HepG2 (cell line): ENCODE measurements at places on chromosomes 5 and 9. TPM values are rescaled to one million over a fixed set of nuclear protein-coding genes. Genes with fewer than 3 reads are reported as not detected.

- H3K36me3 ChIP-seq, result no peaks in the 10 kb centered on the region
- no peak overlapping the region for H3K4me3 ChIP-seq
- H3K4me1 ChIP-seq, result peaks cover 35% of the 10 kb centered on the region
- H3K27me3 ChIP-seq, result peaks cover 31% of the 10 kb centered on the region
- H3K27ac ChIP-seq, result no peak overlapping the region
Observed at GRCh38 chr9:130924448-130924788, 14.6 kb downstream of the FIBCD1 start.

DNA sequence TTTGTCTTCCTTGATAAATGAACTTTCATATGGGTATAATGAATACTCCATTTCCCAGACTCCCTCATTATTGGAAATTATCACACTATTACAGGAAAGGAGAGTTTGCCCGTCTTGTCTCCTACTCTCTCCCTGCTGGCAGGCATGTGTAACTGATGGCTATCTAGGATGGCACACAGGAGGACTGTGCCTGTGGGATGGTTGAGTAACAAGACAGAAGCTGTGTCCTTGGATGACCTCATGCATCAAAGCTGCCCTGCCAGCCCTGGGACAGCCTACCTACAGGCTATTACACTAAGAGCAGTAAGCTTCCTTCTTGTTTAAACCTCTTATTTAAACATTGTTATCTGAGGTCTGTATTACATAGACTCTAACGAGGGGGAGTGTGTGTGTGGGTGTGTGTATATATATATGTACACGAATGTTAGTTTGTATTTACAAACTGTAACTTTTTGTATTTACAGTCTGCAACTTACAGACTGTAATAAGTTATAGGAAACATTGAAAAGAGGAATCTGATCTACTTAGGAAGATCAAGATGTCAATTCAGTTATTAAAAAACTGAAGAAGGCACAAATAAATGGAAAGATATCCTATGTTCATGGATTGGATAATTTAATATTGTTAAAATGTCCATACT, 247.6 kb upstream of the ACO1 start:
- H3K36me3 ChIP-seq, result no peaks in the 10 kb centered on the region
- H3K27me3 ChIP-seq, result no peaks in the 10 kb centered on the region
- DNase-seq, result peak; percentile 98
- peaks cover 25% of the 10 kb centered on the region for H3K4me1 ChIP-seq
- no peak overlapping the region for H3K27ac ChIP-seq

GRCh38 chr5:15459200-15459599, 40.8 kb upstream of the FBXL7 start:
- no peak overlapping the region for H3K4me3 ChIP-seq
- no peaks in the 10 kb centered on the region for H3K4me1 ChIP-seq
- DNase-seq, result no peak
- H3K36me3 ChIP-seq, result no peaks in the 10 kb centered on the region

- DNase-seq, result no peak
- peaks cover 16% of the 10 kb centered on the region for H3K36me3 ChIP-seq
- H3K27me3 ChIP-seq, result no peaks in the 10 kb centered on the region
- no peak overlapping the region for H3K4me3 ChIP-seq
- H3K27ac ChIP-seq, result no peak overlapping the region
- no peaks in the 10 kb centered on the region for H3K4me1 ChIP-seq
Observed at GRCh38 chr5:10393491-10393890, 40.0 kb downstream of the MARCHF6 start.

- H3K27ac ChIP-seq, result no peak overlapping the region
- no peaks in the 10 kb centered on the region; the same call in 2 of the 3 replicates for H3K27me3 ChIP-seq
- H3K4me3 ChIP-seq, result peak overlapping the region; percentile 58
- peaks cover 24% of the 10 kb centered on the region for H3K36me3 ChIP-seq
- no peak for DNase-seq
- H3K4me1 ChIP-seq, result peaks cover 51% of the 10 kb centered on the region
Observed at GRCh38 chr9:100350188-100350587, 2.6 kb downstream of the TEX10 start.

DNA sequence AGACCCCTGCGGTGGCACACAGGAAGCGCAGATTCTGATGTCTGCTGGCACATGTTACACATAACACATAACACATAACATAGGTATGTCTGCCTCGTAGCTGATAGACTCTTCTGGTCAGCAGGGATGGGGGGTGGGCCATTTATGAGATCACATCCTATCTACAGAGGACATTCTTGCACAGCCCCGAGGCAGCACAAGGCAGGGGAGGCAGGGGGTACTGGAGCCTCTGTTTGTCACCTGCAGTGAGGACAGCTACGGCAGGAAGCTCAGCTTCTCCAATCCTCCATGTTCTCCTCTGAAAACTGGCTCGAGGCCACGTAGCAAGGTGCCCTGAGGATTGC, 16.7 kb upstream of the MED10 start:
- H3K27me3 ChIP-seq, result peaks cover 5% of the 10 kb centered on the region
- no peaks in the 10 kb centered on the region for H3K36me3 ChIP-seq
- DNase-seq, result no peak
- no peak overlapping the region for H3K27ac ChIP-seq
- no peak overlapping the region for H3K4me3 ChIP-seq

DNA sequence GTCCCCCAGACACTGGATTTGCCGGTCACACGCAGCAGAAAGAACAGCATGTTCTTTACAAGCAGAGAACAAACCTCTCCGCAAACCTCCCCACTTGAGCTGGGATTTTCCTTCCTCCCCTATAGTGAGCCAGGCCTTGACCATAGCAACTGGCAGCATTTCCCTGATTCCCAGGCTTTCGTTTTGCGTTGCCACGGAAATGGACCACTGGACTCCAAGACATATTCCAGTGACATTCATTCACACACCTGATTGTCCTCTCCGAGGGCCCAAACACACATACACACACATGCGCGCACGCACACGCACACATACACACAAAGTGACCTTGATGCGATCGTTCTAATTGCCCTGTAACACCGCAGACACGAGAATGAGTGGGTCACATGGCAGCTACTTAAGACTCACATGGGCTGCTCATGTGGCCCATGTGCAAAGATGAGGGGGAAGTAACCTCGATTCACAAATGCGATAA, 80.9 kb upstream of the CPEB4 start:
- H3K27me3 ChIP-seq, result no peaks in the 10 kb centered on the region
- H3K4me3 ChIP-seq, result no peak overlapping the region
- H3K36me3 ChIP-seq, result no peaks in the 10 kb centered on the region
- H3K4me1 ChIP-seq, result peaks cover 54% of the 10 kb centered on the region

- H3K27ac ChIP-seq, result no peak overlapping the region
- H3K4me1 ChIP-seq, result peaks cover 18% of the 10 kb centered on the region
- peak; percentile 3 for DNase-seq
- H3K36me3 ChIP-seq, result no peaks in the 10 kb centered on the region
- no peaks in the 10 kb centered on the region for H3K27me3 ChIP-seq
Observed at GRCh38 chr5:158456756-158457155, 597.8 kb upstream of the CLINT1 start.

DNA sequence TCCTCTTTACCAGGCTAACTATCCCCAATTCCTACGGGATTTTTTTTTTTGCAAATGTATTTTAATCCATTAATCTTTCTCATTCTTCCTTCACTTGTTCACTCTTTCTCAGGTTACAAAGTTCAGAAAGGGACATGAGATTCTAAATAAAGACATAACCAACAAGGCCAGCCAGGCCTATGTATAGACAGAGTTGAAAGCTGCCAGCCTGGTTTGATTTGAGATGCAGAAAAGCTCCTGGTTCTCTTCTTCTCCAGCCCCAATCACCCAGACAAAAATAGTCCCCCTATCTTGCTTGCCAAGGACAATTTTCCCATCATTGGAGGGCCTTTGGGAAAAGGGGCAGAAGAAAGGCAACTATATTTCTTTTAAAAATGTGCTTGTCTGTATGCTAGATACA, 398.8 kb downstream of the NFIB start:
- H3K4me3 ChIP-seq, result no peak overlapping the region
- DNase-seq, result no peak
- no peaks in the 10 kb centered on the region for H3K27me3 ChIP-seq

DNA sequence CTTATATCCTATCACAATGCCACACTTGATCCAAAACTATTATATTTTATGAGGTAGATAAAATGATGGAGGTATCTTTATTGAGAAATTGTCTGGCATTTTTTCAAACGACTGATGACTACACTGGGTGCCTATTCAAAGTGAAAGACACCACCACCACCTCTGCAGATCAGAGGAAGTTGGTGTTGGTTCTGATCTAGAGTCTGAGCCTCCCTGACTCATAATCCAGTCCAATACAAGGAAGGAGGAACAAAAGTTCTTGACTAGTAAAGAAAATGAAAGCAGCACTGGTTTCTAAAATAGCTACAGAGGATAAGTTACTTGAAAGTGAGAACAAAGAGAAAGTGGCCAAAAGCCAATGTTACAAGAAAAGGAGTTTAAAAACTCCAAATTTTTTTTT, 139.9 kb downstream of the RFX3 start:
- H3K27ac ChIP-seq, result no peak overlapping the region
- no peaks in the 10 kb centered on the region for H3K27me3 ChIP-seq
- H3K4me3 ChIP-seq, result no peak overlapping the region
- H3K36me3 ChIP-seq, result no peaks in the 10 kb centered on the region

DNA sequence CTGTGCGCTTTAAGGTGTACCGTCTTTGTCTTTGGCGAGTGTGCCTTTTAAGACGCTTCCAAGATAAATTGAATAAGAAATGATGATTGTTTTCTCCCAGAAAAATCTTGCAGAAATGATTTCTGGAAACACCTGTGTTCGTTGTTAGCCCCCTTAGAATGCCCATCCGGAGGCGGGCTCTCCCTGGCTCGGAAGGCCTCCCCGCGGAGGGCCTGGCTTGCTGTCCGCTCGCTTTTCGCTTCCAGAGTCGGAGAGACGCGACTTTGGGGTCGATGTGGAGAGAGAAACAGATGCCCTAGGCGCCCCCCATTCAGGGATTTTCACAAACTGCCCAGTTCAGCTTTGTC, 23.9 kb downstream of the LECT2 start:
- H3K4me1 ChIP-seq, result peaks cover 16% of the 10 kb centered on the region
- peaks cover 1% of the 10 kb centered on the region for H3K36me3 ChIP-seq
- H3K27ac ChIP-seq, result peak overlapping the region; percentile 62
- H3K4me3 ChIP-seq, result peak overlapping the region; percentile 81
- DNase-seq, result no peak
- no peaks in the 10 kb centered on the region; the same call in none of the 2 replicates for H3K27me3 ChIP-seq

DNA sequence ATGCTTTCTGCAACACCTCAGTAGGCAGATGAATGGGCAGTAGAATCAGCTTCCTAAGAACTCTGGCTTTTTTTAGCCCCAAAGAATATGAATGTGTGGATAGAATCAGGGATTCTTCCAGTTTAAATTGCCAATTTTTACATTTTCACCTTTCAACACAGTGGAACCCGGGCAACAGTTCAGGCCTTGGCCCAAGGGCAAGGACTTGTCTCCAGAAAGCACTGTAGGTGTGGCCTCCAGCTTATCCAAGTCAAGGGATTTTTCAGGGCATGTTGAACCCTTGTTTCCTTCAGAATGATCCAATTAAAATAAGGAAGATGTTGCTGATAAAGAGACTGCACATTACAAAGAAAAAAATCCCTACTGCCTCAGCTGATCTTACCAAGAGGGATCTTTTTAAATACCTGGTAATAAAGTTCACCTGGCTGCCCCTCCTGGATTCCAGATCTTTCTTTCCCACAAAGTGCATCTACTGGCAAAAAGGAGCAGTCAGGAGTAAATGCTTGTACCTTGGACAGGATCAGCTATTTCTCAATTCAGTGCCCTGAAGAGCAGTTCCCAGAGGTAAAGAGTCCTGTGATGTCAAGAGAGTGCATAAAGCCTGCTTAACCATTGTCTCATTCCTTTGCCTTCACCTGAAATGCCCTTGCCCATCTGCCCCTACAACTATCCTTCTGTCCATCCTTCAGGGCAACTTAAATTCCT, 80.1 kb upstream of the PLPP6 start:
- no peaks in the 10 kb centered on the region for H3K36me3 ChIP-seq
- peaks cover 25% of the 10 kb centered on the region for H3K4me1 ChIP-seq
- no peak overlapping the region for H3K27ac ChIP-seq
- H3K4me3 ChIP-seq, result no peak overlapping the region
- H3K27me3 ChIP-seq, result no peaks in the 10 kb centered on the region

DNA sequence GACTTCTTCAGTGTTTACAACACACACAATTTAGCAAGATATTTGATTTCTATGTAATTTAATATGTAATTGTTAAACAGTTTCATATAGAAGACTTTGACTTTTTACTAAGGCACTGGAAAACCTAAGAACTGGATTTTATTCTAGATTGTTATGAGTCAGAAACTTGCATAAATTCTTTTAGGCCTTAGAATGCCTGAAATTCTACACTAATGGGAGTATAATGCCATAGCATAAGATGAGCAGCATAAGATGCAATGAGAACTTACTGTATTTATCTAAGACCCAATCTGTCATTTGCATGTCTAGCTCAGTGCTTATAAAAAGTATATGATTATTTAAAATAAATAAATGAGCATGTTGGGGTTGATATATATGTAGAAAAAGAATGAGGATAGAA, 285.2 kb downstream of the CDH12 start:
- H3K27ac ChIP-seq, result no peak overlapping the region
- DNase-seq, result no peak
- H3K36me3 ChIP-seq, result no peaks in the 10 kb centered on the region
- no peak overlapping the region for H3K4me3 ChIP-seq

- no peaks in the 10 kb centered on the region for H3K36me3 ChIP-seq
- H3K4me3 ChIP-seq, result no peak overlapping the region
- DNase-seq, result no peak
Observed at GRCh38 chr9:107739601-107740082, 250.1 kb upstream of the KLF4 start.

- no peak for DNase-seq
- no peaks in the 10 kb centered on the region for H3K36me3 ChIP-seq
- H3K27ac ChIP-seq, result no peak overlapping the region
- H3K4me3 ChIP-seq, result no peak overlapping the region
- no peaks in the 10 kb centered on the region for H3K27me3 ChIP-seq
Observed at GRCh38 chr5:141272906-141273305, 27.7 kb downstream of the PCDHB15 start.

The IL5 gene
- total RNA-seq, result not detected in 2 replicates

The IL3 gene
- total RNA-seq, result not detected in 2 replicates

The CNTLN gene
- 5.7 and 6.4 TPM in 2 replicates for total RNA-seq

The BTNL3 gene
- not detected in 2 replicates for total RNA-seq

The MTMR12 gene
- total RNA-seq, result 36.6 and 56.5 TPM in 2 replicates
